ENCODE measurements at places on chromosomes 1 and 21.

GRCh38 chr1:210535761-210536160 lies 207.1 kb downstream of the HHAT start:
- no peak for DNase-seq

GRCh38 chr1:10684221-10684620 lies 112.2 kb downstream of the CASZ1 start:
- DNase-seq: no peak

DNA sequence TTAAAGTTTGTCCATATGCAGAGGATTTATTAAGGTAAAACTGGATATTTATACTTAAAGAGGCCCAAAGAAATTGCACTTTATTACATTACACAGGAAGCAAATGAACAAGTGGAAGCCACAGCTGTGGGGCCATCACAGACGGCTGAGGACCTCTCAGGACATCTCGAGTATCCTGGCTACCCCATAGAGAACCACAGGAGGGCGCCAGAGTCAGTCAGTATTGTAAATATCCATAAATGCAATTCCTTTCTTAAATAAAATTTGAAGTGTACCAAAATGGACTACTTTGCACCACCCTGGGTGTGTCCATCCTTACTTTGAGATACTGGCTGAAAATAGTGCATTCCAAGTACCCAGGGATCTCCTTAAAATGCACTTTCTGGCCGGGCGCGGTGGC lies 257.2 kb downstream of the MRPL39 start:
- DNase-seq: peak; percentile 23

DNA sequence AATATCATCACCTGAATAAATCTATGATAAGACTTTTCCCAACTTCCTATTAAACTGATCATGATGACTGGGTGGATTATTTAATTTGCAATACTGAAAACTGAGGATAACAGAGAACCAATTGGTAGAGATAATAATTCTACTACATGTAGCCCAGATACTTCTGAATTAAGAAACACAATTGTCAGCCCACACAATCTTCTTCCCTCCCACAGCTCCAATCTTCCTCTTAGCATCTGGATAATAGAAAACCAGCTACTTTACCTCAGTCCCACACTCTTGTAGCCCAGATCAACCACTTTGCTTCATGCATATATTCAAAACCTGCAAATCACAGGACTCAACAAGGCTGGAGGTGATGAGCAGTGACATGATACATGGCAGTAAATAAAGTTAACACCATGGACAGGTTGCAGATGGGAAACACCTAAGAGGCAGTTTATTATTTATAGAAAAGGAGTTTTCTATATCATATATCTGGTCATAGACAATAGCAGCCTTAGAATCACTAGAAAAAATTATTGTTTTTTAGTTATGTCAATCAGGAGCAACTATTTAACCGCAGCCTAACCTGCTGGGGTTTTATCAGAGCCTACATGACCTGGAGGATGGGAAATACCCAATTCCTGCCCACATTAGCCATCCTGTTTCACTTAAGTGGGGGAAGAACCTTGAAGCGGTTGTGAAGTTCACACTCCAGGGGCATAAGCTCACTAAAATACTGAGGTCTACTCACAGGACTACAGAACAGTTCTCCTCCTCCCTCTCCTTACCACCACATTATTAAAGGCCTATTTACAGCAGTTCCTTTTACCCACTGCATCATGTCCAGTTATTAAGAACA lies 16.7 kb downstream of the FRRS1 start:
- no peak for DNase-seq

GRCh38 chr1:93593854-93594602 lies 87.6 kb downstream of the BCAR3 start:
- DNase-seq: no peak

GRCh38 chr1:22526677-22527076 lies 36.6 kb upstream of the EPHA8 start:
- DNase-seq: no peak

GRCh38 chr21:31597683-31598082 lies 61.8 kb upstream of the SOD1 start:
- no peak for DNase-seq

GRCh38 chr1:204506969-204507316 lies 9.3 kb upstream of the MDM4 start:
- DNase-seq: peak; percentile 45

DNA sequence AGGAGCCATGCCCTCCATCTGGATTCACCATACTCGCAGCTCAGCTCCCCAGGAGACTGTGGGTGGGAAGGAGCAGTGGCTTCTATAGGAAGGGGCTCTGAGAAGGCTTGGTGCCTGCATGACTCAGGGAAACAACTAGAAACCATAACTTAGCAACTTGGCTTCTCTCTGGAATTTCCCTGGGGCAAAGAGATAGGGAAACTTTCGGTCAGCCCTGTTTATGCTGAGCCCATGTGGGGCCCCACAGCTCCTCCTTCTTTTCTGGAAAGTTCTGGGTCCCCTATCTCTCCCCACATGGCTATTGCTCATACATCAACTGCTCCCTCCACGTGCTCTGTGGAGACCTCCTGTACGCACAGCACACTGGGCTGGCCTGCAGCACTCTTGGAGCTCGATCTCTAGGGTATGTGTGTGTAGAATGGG lies 39.3 kb downstream of the PLEKHA6 start:
- DNase-seq: no peak

DNA sequence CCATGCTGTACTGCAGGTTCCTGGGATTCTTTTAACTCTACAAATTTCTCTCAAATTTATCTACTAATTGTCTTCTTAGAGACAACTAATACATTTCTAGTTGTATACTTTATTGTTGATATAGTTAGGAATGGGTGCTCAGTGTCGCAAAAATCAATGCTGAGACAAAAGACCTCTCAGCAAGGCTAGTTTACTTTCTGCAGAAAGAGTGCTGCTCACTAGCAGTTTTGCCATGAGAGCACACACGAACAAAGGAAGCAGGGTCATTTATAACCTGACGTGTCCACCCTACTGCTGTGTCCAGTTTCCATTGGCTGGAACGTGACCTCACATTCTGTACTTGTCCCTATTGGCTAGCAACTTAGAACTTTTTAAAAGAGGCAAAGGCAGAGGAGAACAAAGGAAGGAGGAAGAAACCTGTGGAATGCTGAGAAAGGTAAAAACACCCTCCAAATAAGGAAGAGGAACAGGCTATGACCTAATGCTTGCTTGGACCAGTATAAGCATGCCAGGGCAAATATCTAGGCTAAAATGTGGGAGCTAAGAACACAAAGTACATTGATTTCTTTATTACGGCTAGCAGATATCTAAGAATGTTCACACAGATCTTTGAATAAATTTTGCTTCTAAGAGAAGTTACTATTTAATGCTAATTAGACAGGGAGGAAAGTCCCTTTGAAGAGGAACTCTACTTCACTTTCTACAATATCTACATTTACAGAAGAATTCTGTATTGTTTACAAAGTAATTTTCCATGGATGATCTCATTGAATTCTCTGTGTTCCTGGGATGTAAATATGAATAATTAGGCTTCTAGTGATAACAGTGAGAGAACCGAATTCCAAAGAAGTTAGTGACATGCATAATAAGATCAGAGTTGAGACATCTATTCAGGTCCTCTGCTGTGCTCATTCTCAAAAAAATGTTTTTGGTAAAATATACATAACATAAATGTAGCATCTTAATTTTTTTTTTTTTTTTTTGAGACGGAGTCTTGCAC lies 86.0 kb upstream of the MAP10 start:
- DNase-seq: no peak

DNA sequence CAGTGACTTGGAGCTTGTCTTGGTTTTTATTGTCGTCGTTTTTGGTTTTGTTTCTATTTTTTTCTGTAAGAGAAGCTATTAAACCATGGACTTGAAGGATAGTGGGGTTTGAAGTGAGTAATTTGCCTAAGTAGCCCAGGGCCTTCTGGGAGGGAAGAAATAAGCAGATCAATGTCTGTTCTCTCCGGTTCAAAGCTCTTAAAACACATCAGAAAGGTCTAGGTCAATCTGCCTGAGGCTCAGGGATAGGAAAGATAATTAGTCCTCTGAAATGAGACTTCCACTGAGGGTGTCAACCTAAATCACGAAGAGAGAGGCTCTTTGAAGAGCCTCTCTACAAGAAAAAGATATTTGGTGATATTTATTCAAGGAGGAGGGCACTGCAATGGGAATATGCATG lies 178.0 kb downstream of the MATN1 start:
- no peak for DNase-seq

DNA sequence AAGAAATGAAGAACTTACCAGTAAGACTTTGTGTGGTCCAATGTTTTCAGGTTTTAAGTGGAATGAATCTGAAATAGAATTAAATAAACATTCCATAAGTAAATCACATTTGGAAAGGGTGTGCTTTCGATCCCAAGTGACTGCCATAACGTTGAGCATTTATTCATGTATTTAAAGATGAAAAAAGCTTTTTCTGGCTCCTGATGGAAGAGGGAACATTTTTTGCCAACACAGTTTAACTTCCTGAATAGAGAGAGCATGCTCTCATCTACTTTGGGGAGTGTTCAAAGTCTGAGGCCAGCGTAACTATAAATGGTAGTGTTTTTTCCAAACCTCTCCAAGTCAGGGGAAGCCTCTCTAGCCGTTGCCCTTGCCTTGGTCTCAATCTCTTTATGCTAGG lies 55.8 kb downstream of the GNG12 start:
- no peak for DNase-seq

GRCh38 chr1:11615090-11615489 lies 39.1 kb downstream of the FBXO2 start:
- no peak for DNase-seq

- DNase-seq: no peak
Observed at GRCh38 chr1:82722608-82723007, 921.9 kb downstream of the ADGRL2 start.

DNA sequence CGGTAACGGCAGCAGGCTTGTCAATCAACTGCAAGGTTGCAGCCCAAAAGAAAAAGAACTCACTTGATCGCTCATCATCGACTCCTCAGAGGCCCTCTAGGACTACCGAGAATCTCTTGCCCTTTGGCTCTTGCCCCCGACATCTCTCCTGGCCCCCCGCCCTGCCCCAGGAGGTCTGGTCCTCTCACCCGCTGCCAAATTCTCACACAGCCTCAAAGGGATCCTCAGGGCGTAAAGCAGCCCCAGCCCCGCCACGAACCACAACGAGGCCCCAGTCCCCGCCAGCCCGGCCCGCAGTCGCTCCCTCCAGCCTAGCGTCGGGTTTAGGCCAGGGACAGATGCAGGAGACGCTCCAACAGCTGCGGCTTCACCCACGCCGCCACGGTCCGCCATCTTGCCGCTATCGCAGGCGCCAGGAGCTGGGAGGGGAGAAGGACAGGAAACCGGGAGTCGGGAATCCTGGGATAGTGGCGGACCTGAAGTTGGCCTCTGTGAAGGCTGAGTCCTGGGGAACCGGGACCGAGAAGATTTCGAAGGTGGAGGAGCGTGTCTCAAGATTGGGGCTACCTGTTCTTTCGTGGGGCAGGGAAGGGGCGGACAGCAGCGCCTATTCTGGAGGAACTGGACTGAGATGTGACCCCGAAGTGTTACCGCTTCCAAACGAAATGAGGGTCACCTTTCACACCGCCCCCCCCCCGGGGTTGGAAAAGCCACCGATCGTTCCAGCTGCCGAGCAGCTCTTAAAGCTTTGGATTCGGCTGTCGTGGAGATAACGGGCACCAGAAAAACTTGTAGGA lies at the start of gene ST7L:
Gene ST7L, minus strand, starts transcription at position 421 of the 797 bp plus-strand sequence. Its CDS starts 28 bp downstream, at position 393.
- peak; percentile 84 for DNase-seq

DNA sequence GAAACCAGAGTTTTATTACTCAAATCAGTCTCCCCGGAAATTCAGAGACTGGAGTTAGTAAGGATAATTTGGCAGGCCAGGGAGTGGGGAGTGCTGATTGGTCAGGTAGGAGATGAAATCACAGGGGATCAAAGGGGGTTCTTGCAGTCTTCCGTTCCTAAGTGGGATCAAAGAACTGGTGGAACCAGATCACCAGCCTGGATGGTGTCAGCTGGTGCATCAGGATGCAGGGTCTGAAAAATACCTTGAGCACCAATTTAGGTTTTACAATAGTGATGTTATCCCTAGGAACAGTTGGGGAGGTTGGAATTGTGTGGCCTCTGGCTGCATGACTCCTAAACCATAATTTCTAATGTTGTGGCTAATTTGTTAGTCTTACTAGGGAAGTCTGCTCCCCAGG lies 1.4 kb upstream of the CD101 start:
- DNase-seq: no peak

DNA sequence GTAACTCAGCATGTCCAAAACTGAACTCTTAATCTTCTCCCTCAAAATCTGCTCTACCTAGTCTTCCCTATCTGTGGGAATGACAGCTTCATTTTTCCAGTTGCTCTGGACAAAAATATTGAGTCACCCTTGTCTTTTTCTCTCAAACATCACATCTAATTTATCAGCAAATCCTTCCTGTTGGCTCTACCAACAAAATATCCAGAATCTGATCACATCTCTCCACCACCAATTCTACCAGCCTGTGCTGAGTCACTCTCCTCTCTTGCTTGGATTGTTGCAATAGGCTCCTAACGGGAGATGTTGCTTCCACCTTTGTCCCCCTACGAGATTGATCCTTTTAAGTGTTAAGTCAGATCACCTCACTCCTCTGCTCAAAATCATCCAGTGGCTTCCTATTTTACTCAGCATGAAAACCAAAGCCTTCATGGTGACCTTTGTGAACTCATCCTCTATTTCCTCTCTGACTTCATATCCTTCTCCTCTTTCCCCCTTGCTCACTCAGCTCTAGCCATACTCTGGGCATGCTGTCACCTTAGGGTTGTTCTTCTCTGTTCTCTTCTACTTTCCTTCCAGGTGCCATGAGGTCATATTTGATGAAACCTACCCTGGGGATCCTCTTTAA lies 21.5 kb upstream of the SMYD2 start:
- DNase-seq: no peak

GRCh38 chr1:71511505-71511904 lies 430.7 kb upstream of the ZRANB2 start:
- no peak for DNase-seq

DNA sequence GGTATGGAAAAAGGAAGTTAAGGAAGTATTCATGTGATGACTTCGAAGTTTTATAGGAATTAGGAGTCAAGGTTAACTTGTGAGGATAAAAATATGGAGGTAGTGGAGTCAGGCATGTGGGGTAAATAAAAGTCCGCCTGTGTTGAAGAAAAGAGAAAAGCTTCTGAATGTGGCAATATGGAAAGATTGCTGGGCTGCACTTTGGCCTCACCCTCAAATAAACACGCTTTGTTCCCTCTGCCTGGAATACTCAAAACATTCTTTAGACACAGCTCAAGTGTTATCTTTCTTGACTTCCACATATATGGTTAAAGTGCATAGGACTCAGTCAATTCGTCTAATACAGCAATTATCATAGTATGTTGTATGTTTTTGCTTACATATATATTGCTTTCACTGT lies 137.7 kb downstream of the PLA2G4A start:
- no peak for DNase-seq

- no peak for DNase-seq
Observed at GRCh38 chr1:45815667-45816458, 12.5 kb downstream of the MAST2 start.

- no peak for DNase-seq
Observed at GRCh38 chr1:208162903-208163302, 81.3 kb downstream of the PLXNA2 start.

DNA sequence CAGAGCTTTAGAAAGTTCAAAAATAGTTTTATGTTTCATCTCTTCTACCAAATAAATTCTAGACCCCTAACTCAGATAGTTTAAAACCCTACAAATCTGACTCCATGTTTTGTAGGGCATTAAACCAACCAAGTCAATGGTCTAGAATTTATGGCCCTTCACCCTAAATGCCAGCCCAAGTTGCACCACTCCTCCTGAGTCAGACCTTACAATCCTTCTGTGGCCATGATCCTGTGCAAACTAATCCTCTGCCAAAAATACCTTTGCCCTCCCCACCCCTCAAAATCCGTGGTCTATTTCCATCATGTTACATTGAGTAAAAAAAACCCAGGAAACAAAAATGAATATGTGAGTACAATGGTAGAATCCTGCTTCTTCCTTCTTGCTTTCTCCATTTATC lies 179.3 kb downstream of the NR5A2 start:
- no peak for DNase-seq

Data from urothelium cell line (cell line).